ENCODE measurements at places on chromosomes 1 and 21. TPM values are rescaled to one million over a fixed set of nuclear protein-coding genes. Genes with fewer than 3 reads are reported as not detected.

PCSK9 gene
- total RNA-seq, result not detected

RNU1-2 gene
- total RNA-seq, result 1,591 TPM

SPRR3 gene
- total RNA-seq, result not detected

ZBTB8B gene
- not detected for total RNA-seq

RAB7B gene
- not detected for total RNA-seq

DNM3 gene
- 1.5 TPM for total RNA-seq

CFHR5 gene
- not detected for total RNA-seq

BSND gene
- total RNA-seq, result not detected

DAB1 gene
- not detected for total RNA-seq

KIF17 gene
- total RNA-seq, result not detected
